ENCODE measurements at places on chromosomes 16 and 17.

DNA sequence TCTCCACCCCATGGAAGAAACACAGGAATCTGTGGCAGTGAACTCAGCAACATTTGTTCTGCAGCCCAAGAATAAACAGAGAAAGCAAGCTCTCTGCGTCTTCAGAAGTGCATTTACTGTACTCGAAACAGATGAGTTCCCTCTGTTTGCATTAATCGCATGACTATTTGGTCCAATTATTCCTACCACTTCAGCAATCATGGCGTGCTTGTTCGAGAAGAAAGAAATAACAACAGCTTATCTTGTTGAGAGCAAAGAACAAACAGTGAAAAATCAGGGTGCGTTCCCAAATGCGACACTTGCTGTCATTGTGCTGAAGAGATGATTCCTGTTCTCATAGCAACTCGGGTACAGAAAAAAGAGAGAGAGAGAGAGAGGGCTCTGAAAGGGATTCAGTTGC lies 445.3 kb upstream of the MAF start:
- DNase-seq, result no peak

- no peak for DNase-seq
Measured at GRCh38 chr17:1880851-1881630, 51.2 kb downstream of the RPA1 start.

GRCh38 chr16:89002851-89003830 lies 26.1 kb upstream of the CBFA2T3 start:
- no peak for DNase-seq

GRCh38 chr17:62591333-62591732 lies 36.1 kb upstream of the MRC2 start:
- DNase-seq, result no peak

DNA sequence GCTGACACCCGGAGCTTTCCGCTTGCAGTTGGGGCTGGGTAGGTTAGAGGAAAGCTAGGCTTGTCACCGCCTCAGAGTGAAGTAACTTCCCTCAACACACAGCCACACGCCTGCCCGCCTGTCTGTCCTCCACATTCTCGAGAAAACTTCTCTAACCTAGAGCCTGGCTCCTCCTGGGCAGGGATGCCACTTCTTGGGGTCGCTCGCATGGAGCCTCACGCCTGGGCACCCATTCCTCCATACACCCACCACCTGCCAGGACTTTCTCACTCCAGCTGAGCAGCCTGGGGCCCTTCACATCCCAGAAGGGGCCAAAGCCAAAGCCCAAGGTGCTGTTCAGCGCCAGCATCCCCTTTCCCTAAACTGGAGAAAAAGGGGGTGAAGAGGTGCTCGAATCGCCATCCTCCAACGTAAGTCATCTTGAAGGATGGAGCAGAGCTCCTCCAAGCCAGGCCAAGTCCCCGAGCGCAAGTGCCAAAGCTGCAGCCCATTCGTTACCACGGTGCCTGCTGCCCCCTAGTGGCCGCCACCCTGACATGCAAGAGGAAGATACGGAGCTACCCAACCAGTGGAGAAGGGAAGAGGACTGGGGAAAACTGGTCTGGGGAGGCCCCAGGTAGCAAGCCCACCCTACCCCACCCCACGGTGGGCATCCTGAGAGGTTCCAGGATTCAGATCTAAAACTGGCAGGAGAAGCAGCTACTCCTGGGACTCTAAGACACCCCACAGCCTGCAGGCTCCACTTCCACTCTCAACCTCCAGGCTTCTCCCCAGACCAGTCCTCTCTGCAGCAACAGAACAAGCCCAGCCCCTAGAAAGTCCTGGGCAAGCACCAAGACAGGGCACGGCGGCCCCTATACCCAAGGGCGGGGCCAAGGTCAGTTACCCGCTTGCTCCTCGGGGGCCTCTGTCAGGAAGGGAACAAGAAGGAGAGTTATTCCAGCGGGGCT lies 63.1 kb downstream of the MYO18A start:
- no peak for DNase-seq

GRCh38 chr16:64791756-64792155 lies 330.1 kb downstream of the CDH11 start:
- no peak for DNase-seq

GRCh38 chr17:50833510-50834428 lies 1.6 kb upstream of the WFIKKN2 start:
- no peak for DNase-seq

- no peak for DNase-seq
Measured at GRCh38 chr17:11601661-11602060, 3.4 kb downstream of the DNAH9 start.

DNA sequence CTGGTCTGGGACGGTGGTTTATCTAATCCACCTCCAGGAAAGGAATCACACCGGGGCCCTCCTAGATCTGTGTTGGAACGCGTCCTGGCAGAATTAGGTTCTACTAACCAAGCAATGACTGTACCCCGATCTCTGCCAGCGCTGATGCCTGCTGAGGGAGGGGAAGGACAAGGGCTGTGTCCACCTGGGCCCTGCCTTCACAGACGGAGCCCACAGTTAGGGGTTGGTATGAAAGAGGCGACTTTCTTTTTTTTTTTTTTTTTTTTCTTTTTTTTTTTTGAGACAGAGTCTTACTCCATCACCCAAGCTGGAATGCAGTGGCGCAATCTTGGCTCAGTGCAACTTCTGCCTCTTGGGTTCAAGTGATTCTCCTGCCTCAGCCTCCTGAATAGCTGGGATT lies 9.9 kb upstream of the KRT19 start:
- DNase-seq, result no peak

DNA sequence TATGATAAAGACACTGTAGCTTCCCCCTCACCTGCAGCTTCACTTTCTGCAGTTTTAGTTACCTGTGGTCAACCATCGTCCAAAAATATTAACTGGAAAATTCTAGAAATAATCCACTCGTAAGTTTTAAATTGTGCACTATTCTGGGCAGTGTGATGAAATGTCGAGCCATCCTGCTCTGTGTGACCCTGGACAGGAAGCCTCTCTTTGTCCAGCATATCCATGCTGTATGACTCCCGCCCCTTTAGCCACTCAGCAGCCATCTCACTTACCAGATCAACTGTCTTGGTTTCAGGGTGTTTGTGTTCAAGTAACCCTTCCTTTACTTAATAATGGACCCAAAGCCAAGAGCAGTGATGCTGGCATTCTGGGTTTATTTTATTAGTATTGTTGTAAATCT lies 56.1 kb downstream of the SIAH1 start:
- no peak for DNase-seq

DNA sequence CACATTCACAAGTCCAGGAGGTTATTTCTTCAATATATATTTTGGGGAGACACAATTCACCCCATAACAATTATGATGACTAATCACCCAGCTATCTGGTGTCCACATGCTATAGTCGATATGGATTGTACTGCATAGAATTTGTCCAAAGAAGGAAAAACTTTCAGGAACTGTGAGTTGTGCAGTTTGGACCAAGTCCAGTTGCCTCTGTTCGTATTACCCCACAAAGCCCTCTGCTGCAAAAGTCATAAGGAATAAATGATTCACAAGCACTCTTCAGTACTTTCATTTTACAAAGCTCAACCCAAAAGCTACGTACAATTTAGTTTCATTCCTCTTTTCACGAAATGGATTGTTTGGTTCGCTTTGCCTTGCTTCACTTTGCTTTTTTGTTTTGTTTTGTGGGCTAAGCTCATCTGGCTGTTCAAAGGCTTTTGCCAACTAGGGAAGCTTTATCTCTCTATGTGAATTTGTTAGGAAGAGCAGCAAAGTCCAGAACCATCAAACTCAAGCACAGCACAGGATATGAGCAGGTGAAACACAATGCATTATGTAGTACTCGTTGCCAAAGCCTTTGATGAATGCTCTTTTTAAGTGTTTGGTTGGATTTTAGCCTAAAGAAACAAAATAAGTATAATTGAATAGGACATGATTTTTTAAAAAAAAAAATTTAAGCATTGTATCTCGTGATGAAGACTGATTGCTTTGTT lies 98.6 kb downstream of the ZNF18 start:
- DNase-seq, result no peak

GRCh38 chr17:4506175-4506813 lies 7.6 kb downstream of the SPNS2 start:
- no peak for DNase-seq

DNA sequence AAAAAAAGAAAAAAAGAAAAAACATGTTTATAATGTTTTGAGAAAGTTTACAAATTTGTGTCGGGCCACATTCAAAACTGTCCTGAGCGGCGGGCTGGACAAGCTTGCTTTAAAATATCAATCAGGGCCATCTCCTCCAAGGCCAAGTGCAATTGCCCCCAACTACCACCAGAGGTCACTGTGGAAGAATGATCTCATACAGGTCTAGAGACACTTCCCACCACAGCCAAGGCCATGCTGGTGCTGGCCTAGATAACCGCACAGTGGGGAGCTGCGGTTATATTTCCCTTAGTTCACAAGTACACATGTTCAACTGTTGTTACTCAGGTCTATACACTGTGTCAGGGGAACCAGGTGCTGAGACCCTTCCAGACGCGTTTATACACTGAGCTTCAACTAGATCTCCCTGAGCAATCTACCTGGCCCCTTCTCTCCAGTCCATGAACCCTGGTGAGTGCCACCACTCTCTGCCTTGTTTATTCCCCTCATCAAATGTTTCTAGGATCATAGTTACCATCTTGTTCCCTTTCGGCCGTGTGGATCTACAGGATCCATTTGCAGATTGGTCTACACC lies 83.8 kb upstream of the CCL2 start:
- no peak for DNase-seq

DNA sequence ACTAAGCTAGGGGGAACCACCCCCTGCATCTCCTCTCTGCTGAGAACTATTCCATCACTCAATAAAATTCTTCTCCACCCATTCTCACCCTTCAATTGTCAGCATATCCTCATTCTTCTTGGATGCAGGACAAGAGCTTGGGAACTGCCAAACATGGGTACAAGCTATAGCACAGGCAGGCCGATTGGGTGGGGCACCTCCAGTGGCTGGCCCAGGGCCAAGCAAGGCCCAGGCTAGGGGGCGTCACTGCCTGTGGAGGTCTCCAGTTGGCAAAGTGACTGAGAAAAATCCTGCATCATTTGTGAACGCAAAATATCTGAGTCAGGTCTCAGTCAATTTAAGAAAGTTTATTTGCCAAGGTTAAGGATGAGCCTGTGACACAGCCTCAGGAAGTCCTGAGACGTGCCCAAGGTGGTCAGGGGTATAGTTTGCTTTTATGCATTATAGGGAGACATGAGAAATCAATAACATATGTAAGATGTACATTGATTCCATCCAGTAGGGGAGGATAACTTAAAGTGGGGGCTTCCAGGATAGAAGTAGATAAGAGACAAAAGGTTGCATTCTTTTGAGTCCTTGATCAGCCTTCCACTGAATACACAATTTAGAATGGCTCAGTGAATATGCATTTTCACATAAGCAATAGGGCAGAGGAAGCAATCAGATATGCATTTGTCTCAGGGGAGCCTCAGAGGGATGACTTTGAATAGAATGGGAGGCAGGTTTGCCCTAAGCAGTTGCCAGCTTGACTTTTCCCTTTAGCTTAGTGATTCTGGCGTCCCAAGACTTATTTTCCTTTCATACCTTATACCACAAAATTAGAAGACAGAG lies 21.5 kb upstream of the DHRS7B start:
- no peak for DNase-seq

DNA sequence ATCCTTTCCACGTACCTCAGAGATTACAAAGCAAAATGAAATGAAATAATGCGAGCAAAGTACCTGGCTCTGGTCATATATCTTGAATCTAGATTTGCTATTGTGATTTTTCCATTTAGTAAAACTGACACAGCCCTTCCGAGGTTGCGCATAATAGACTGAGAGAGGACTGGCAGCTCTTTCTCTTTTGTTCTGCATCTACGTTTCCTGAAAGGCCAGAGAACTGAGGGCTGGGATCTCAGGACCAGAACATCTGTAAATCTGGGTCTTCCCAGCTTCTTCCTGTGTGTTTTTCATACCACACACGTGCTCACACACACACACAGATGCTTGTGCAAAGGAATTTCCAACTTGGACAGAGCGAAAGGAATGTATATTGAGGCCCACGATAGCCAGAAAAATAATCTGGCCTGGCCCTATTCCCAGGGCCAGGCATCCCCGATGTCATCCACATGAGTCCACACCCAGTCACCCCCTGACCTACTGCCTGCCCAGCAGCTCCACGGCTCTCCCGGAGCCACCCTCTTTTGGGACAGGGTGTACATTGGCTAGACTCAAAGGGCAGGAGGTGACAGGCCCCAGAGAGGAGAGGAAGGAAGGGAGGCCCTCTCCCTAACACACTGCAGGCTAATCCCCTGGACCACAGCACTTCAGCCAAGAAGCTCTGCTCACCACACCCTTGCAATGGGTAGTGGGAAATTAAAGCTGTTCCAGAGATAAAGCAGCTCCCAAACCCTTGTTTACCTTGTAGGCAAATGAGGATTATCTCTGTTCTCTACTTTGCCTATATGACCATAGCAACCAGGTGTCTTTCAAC lies 41.8 kb downstream of the NOL11 start:
- no peak for DNase-seq

DNA sequence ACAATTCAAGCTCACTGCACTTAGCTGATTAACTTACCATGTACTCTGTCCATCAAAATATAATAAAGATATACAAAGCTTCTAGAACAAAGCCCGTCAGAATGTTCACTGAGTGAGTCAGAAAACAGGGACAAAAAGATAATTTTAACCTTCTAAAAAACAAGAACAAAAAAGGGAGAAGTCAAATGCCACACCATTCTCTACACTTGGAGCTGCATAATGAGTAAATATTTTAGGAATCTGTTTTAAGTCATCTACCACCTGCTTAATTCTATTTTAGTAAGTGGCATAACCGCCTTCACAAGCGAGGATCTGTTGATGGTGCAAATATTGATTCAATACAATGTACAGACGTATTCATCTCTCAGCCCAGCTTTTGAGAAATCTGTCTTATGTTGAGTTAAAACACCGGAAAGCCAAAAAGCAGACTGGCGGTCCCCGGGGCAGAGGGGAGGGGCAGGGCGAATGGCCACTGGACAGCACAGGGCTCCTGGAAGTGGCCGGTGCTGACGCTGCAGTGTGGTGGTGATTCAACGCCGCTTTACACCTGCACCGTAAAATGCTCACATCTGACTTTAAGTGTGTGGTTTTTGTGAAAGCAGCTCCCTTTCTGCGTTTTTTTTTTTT lies 20.1 kb downstream of the RAB40B start:
- DNase-seq, result no peak

GRCh38 chr17:67164302-67164701 lies 80.7 kb downstream of the HELZ start:
- DNase-seq, result no peak

GRCh38 chr17:66514227-66514806 lies 211.9 kb downstream of the PRKCA start:
- no peak for DNase-seq

Measured in activated CD8-positive, alpha-beta memory T cell treated with anti-CD3 and anti-CD28 coated beads for 1 hour (primary cell).